ENCODE measurements at places on chromosomes 2 and 18. TPM values are rescaled to one million over a fixed set of nuclear protein-coding genes. Genes with fewer than 3 reads are reported as not detected.
A peak's percentile ranks its signal among the peaks of the same experiment; 100 is the strongest.

- no peak for DNase-seq
Observed at GRCh38 chr2:19046986-19047780, 311.2 kb downstream of the OSR1 start.

DNA sequence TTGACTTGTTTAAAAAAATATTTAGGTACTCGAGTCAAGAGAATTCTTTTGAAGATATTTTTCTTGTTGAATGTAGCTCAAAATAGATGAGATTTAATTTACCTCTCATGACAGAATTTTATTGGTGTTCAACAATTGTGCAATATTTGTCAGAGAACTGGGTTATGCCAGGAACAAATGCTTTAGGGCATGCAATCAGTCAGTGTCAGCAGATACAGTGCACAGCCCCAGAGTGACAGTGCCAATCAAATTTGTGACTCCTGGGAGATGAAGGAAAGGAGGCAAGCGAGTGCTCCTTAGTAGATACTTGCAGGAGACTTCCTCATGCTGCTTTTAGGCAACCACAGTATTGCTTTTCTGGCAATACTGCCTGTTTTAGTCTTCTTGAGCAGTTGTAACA is 81.2 kb upstream of the DSEL start:
- DNase-seq: no peak

DNA sequence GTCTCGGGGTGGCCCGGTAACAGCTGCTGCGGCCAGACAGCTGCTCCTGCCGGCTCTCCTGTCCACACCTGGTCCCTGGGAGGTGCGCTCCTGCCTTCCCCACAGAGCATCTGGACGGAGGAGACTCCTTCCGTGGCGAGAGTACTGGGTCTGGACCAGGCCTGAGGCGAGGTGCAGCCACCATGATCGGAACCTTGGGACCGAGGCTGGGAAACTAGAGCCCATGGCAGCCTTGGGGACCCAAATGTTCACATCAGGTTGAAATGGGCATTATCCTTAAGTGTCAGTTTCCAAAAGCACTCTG is 628 bp downstream of the GIGYF2 start:
- DNase-seq: no peak

GRCh38 chr2:196591621-196592022 is 47.9 kb upstream of the CCDC150 start:
- no peak for DNase-seq

GRCh38 chr2:115549611-115550130 is 1107.2 kb downstream of the DPP10 start:
- no peak for DNase-seq

DNA sequence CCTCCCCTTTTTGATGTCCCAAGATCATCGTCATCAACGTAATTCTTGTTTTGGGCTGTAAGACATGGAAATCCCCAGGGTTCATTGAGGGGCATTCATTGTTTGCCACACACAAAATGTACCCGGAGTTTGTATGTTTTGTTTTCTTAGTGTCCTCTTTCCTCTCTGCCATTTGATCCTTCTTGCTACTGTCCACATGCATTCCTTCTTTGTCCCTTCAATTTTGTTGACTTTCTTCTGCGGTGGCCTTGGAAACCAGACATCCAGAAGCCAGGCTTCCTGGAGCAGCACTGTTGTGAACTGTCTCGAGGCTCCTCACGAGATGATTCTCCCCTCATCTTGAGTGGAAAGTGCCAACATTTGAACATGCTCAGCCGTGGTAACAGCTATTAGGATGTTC is 24.8 kb downstream of the IGFBP2 start:
- no peak for DNase-seq

DNA sequence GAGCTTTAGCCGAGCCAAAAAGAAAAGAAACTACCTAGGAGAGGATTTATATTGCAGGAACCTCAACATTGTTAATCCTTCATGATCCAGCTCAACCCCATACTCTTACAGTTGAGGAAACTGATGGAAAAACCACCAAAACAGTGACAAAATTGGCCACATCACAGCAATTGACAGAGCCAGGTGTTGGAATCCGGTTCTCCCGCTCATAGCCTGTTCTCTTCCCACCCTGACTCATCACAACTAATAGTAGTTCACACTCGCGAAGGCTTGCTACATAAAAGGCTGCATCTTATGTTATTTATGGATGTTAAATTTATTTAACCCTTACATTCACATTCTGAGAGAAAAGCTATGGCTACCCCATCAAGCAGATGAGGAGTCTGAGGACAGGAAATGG is 33.7 kb downstream of the SLC9A4 start:
- DNase-seq: no peak

DNA sequence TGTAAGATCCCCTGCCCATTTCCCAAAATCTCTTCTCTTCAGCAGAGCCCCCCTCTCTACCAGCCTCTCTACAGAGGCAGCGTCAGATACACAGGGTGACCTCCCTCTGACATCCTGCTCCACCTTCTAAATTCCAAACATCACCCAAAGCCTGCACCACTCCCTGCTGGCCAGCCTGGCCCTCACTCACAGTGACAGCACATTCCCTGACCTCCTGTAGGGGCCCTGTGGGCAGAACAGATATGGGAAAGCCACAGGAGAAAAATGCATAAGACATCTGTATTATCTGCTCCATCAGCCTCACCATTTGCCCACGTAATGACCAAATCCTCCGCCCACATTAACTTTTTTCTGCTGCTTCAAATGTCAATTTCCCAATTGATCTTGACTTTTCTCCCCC is 40.6 kb downstream of the TRABD2A start:
- DNase-seq: peak; percentile 17

DNA sequence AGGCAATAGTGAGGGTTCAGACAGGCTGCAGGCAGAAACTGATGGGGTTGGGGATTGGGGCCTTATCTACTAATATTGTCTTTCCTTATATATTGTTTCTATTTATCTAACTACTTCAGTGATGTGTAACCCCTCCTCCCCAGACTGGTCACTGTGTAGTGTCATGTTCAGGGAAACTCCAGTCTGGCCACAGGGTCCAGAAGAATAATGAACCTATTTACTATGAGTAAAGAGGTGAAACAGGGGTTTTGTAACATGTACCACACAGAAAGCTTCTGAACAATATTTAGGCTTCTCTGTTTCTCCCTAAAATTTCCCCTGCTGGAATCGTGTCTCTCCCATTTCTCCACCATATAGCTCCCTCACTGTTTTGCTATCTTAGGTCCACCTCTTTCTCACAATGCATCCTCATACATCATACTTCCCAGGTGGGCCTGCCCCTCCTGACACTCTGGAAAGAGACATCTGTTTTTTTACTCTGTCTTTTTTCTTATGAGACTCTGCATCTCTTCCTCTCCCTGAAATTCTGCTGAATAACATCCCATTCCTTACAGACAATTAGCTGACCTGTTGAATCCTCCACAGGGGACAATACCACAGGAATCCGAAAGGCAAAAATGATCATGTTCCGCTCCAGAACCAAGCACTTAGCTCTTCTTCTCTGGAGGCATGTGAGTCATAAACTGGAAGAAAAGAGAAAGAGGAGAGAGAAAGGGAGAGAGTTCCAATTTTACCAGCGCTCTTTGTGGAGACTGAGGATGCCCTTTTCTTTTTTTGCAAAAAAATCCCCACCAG is 154.8 kb downstream of the ZEB2 start:
- DNase-seq: no peak

DNA sequence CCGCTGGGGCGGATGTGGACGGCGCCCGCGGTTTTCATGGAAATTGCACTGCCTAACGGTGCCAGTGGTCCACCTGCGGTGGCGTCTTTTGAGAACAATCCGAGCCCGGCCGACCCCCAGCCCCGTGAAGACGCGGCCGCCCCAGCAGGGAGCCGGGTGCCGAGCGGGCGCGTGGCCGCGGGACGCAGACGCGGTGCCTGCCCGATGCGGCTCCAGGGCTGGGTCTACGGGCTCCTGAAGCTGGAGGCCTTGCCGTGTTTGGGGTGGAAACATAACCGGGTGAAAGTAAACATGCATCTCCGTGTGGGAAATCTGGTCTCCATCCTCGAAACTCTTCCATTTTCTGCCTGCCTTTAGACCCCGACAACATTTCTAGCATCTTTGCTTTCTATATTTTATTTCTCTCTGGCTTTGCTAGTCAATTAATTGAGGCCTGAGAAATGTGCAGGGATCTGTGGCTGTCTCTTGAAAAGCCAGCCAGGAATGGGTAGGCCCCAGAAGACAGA is 572 bp downstream of the INPP4A start:
- no peak for DNase-seq

DNA sequence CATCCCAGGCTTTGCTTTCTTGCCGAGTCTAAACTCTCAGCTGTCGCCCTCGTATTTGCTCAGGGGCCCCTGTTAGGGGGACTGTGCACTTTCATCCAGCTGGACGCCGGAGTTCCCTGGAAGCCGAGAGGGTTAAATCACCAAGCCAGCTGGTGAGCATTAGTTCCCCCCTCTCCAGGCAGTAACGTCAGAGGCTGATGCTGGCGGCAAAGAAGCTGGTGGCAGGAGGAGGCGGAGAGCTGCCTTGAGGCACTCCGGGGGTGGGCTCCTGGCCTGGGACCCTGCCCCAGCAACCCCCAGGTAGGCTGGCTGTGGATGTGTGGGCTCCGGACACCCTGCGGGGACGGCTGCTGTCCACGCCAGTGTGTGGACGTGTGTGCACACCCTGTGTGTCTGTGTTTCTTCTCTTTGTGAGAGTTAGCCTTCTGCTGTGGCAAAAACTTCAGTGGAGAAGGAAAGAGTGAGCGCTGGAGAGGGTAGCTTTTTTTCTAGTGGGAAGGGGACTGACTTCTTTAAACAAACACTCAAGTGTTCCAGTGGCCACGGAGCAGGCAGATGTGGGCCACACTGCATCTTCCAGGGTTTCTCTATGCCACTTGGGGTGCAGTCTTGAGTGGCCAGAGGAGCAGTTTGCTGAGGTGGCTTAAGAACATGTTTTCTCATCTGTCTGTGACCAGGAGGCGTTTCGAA is 84.7 kb downstream of the GLI2 start:
- DNase-seq: no peak

DNA sequence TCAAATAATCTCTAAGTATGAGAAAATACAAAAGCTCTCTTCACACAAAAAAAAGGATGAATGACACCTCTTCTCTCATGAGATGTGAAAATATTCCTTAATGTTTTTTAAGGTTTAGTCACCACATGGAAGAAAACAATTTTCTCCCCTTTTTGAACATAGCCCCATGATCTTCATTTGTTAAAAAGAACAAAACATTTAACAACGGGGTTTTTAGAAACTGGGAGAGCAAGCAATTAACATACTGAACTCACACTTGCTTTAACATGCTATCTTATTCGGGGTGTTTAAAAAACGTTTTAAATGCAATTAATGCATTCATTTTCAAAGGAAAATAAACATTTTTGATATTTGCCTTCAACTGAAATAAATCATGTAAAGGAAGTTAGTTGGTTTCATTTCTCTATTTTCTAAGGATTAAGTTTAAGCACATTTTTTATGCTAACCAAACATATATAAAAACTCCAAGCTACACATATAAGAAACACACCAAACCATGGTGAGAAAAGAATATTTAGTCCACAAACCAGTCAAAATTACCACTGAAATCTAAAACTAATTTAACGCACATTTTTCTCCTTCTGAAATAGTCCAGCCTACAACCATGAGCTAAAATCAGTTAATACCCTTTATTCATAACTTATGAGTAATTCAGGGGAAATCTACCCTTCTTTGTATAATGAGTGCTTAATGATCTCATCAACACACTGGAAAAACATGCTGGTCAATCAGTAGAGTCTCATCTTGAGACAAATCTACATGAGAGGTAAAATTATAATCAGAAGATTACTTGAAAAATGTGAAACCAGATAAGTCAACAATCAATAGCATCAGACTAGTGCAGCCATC is 8.2 kb downstream of the FBXO11 start:
- DNase-seq: no peak

DNA sequence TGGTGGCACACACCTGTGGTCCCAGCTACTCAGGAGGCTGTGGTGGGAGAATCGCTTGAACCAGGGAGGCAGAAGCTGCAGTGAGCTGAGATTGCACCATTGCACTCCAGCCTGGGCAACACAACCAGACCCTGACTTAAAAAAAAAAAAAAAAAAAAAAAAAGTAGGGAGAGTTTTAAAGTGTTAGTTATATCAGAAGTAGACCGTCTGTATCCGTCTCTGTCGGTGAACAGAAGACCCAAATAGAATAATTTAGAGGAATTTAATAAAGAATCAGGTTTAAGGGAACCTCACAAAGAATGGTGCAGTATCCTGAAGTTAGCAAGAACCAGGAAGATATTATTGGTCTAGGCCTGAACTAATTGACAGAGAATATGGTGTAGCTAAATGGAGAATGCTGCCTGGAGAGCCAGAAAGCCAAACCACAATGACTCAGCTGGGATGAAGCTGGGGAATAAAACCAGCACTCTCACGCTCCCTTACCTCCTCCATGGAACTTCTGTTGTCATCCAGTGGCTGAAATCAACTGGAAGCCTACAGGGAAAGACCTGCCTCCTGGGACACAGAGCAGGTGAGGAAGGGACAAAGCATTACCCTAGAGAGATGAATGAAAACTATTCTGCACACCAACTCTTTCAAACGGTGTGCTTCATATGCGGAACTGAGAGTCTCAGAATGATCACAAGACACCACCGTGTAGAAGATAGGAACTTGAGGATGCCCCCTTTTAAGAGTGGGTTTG is 39.1 kb upstream of the PLEKHM3 start:
- DNase-seq: no peak

DNA sequence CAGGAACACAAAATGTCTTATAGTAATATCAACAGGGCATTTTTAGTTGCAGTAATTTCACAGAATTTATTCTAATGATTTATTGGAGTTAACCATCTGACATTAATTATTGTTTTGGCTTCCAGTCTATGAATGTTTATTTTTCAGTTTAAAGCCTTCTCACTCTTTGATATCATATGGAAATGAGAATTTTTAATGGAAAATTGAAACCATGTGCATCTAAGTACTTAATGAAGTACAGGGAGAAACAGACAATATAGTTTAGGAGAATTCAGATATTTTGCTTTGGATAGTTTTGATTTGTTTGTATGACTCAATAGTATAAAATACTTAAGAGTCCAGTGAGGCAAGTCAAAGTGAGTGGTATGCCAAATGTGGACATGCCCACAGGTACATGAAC is 126.1 kb downstream of the OLA1 start:
- no peak for DNase-seq

DNA sequence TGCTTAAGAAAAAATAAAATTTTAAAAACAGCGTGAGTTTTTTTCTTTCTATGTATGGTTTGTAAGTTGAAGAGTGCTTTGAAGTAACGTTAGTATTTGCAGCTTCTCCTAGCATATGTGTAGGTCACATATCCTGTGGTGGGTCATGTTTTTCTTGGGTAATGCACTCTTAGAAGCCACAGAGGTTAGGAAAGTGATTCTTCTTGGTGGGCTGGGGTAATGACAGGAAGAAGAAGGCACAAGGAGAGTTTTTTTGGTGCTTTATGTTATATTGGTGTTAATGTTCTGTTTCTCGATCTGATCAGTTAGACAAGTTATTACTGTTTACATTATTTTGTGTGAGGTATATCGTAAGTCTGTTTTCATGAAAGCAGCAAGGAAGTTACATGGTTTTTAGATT is 109.0 kb downstream of the ICA1L start:
- DNase-seq: no peak

The FNDC4 gene
- 3.0 TPM for total RNA-seq

The GREB1 gene
- 2.9 TPM for total RNA-seq

The CAVIN2 gene
- total RNA-seq: 145 TPM

The EIF2AK2 gene
- 17.9 TPM for total RNA-seq

The ALPP gene
- not detected for total RNA-seq

The KCTD1 gene
- 10.1 TPM for total RNA-seq

The TMEM87B gene
- 11.0 TPM for total RNA-seq
